Osteoblast (primary cell): ENCODE measurements at places on chromosomes 3 and 15. TPM values are rescaled to one million over a fixed set of nuclear protein-coding genes. Genes with fewer than 3 reads are reported as not detected.

Gene GAP43
- 2.1 and 3.6 TPM in 2 replicates for total RNA-seq

DNA sequence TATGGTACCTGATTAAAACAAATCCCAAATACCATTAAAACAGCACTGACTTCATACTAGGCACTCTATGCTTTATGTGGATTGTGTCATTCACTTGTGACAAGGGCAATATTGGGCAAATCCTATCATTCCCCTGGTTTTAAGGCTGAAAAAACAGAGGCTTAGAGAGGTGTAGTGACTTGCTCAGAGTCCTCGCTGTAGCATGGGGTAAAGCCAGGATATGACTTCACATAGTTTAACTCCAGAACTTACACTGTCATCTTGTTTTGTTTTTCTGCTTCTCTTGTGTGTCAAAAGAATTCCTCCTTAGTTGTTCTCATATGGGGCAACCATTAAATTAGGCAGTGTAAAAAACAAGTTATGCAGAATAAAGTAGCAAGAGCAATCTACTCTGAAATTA is 40.3 kb upstream of the ICE2 start:
- DNase-seq: peak; percentile 48

GRCh38 chr3:176964661-176965060 is 232.6 kb downstream of the TBL1XR1 start:
- no peak for DNase-seq

DNA sequence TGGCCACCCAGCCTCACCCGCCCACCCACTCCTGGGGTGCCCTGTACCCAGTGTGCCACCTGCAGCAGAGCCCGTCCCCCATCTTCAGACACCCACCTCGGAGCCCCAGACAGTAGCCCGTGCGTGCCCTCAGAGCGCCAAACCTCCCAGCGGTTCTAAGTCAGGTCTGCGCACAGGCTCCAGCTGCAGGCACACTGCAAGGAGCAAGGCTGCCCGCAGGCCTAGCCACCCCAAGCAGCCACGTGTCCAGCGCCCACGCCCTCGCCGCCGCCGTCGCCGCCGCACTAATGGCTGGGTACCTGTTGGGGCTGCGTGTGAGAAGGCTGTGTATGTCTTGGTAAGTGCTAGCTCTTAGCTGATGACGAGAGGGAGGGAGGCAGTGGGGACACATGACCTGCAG is 8.8 kb upstream of the CHST14 start:
- DNase-seq: peak; percentile 61

Gene CHDH
- total RNA-seq: 0.72 and 0.88 TPM in 2 replicates

Gene ARGFX
- not detected in 2 replicates for total RNA-seq

DNA sequence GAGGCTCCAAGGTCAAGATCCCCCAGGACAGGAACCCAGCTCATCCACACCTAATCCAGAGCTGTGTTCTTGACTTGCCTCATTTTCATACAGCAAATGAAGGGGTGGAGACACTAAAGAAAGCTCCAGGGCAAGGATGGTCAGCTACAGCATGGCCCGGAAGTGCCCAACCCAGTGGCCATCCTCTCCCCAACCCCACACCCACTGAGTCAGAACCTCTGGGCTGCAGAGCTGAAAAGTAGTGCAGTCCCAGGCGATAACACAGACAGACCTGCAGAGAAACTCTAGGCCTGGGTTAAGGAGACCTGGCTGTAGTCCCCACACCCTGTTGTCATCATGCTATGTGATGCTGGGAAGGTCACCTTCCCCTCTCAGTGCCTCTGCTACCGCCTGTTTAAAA is 85.3 kb downstream of the SEMA5B start:
- peak; percentile 50 for DNase-seq

DNA sequence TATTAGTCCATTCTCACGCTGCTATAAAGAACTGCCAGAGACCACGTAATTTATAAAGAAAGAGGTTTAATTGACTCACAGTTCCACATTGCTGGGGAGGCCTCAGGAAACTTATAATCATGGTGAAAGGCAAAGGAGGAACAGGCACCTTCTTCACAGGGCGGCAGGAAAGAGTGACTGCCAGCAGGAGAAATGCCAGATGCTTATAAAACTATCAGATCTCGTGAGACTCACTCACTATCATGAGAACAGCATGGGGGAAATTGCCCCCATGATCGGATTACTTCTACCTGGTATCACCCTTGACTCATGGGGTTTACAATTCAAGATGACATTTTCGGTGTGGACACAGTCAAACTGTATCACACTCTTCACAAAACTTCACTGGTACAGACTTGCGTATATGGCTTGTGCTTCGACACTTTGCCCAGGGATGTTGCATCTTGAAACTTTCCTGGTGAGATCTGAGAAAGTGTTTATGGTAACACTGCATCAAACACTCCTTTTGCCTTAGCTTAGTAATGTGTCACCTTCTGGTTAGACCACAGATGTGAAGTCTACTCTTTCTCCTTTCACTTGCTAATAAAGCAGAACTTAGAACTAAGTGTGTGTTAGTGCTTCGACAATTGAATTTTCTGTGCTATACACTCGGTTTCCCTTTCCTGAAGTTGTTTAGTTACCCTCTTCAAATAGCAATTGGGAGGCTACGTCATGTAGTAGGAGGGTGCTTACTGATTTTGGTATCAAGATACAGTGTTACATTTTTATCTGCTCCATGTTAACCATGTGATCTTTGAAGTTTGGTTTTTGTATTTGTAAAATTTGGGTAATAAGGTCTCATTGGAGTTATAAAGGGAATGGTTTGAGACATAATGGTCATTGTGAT is 185.7 kb downstream of the LPP start:
- no peak for DNase-seq

DNA sequence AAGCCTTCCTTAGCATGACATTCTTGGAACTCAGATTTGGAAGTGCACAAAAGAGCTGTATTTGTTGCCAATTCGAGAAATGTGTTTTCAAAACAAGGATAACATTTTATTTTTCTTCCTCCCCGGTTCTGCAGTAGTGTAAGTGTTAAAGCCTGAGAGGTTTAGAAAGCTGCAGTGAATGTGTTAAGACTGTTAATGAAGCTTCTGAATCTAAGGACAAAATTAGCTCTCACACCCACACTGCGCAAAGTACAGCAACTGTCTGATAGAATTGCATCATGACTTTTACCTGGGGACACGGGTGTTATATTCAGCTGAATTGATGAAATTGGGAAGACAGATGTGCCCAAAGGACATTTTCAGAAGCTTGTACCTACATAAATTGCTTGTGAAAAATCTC is 344.4 kb downstream of the CADM2 start:
- DNase-seq: no peak

GRCh38 chr15:32134842-32135241 is 104.5 kb downstream of the CHRNA7 start:
- DNase-seq: no peak

Gene POTEB2
- total RNA-seq: not detected in 2 replicates

Gene IFT122
- total RNA-seq: 30.4 and 30.6 TPM in 2 replicates

GRCh38 chr3:177119829-177120228 is 77.5 kb downstream of the TBL1XR1 start:
- DNase-seq: no peak

Gene ATP13A5
- total RNA-seq: not detected in 2 replicates

Gene CIDEC
- not detected in 2 replicates for total RNA-seq

DNA sequence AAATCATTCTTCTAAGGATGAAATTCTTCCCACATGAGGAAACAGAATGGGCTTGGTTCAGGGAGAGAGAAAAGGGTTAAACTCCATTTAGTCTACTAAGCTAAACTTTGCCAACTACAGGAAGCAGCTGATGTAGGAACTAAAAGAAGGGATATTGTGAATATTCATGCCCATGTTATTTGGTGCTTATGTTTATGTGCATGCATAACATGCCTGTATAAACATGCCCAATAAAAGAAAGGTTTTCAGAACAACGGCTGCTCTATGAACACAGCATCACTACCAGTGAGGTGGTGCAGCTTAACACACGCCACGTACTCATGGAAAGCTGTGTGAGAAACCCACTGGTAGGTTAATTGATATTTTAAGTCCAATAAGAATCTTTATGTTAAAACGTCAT is 59.4 kb upstream of the VGLL4 start:
- no peak for DNase-seq

- DNase-seq: peak; percentile 84
These were observed 101.6 kb upstream of the ANKRD28 start for GRCh38 chr3:15899388-15899787.

DNA sequence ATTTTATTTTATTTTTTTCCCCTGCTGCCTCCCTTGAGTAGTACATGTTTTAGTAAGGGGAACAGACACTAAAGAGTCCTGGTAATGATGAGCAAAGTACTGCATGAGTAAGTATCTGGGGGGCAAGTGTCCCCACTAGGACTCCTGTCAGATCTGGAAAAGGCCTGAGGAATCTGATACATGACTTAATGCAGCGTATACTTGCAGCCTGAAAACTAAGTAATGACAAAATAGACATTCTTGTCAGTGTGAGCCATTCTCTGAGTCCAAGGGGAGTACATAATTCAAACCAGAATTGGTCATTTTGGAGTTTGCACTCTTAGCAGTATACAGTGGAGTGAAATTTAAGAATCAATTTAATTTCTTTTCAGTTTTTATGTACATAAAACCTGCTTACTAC is 27.5 kb downstream of the NXPE3 start:
- DNase-seq: no peak

DNA sequence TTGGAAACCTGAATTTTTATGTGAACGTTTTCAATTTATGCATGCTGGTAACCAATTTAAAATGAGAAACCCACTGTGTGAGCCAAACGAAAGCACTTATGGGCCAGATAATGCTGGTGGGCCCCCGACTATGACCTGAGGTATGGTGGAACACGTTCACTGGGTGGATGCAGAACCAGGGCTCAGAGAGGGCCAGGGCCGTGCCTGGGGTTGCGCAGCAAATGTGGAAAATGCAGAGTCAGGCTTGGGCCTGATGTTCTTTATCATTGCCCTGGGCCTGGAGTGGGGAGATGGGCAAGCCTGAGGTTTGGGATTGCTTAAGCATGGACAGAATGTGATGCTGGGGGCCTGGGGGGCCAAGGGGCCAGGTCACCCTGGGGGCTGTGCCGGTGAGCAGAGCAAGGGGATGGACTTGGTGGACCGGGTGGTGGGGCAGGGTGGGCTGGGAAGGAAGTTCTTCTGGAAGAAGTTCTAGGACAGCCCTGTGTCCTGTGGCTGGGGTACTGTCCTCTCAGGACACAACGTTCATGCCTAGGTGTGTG is 17.9 kb downstream of the FBLN2 start:
- DNase-seq: no peak

- DNase-seq: no peak
These were observed 77.6 kb upstream of the PROK2 start for GRCh38 chr3:71862371-71863140.

GRCh38 chr15:29612701-29613100 is 209.6 kb downstream of the TJP1 start:
- DNase-seq: no peak

Gene FSIP1
- 2.1 and 3.6 TPM in 2 replicates for total RNA-seq
